ENCODE measurements at places on chromosomes 6 and 20.

DNA sequence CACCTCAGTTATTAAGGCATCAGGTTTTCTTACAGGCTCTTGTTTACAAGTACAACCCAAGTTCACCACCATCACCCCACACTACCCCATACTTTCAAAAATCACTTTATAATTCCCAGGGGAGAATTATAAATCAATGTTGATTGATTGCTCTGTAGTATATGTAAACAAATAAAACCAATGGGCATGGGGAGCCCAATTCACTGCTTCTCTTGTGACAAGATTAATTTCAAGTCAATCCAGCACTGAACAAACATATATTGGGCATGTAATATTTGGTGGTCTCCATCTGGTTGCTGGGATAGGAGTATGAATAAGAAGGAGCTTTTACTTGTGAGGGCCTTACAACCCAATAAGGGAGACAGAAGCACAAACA lies 95.8 kb downstream of the CLVS2 start:
- DNase-seq, result no peak

- no peak for DNase-seq
Observed at GRCh38 chr6:137416376-137417109, 77.7 kb downstream of the OLIG3 start.

DNA sequence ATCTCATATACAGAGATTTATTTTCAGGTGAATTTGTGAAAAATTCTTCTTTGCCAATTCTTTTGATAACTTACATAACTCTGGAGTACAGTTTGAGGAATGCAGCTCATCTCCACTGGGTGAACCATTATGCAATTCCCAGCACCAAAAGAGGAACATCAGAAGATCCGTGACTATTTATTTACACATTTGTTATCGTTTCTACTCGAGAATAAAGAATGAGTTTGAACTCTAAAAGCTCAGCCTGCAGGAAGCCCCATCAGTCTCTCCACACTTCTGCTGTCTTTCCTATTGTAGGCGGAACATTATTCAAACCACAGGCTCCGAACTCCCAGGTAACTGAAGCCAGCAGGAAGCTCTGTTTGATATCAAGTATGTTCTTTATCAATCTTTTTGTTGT lies 95.9 kb upstream of the IFNGR1 start:
- no peak for DNase-seq

DNA sequence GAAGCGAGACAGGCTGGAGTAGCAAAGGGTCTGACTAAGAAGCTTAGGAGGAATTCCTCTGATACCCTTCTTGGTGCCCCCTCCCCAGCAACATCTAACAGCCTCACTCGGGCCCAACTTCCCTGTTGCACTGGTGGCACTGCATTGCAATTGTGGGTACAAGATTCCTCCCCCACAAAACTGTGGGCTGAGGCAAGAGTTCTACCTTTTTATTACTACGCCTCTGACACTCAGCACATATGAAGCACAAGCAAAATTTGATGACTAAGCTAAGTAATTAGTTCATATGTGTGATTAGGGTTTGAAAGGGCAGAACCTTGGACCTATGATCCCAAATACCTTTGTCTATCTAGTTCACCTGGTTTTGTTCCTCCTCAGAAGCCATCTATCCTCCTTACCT lies 83.5 kb downstream of the ZHX3 start:
- DNase-seq, result no peak

DNA sequence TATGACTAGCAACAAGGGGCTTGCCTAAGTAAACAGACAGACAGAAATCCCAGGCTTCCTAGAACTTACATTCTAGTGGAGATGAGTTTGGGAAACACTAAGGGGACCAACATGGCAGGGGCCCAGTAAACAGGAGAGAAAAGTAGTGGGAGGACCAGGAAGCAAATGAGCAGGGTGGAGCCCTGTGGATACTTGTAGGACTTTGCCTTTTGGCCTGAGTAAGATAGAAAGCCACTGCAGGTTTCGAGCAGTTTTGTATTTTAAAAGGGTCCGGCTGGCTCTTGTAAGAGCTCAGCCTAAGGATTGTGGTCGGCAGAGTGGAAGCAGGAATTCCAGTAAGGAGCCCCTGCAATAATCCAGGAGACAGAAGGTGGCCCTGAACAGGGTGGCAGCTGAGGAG lies 125.5 kb downstream of the MAP3K7 start:
- no peak for DNase-seq

DNA sequence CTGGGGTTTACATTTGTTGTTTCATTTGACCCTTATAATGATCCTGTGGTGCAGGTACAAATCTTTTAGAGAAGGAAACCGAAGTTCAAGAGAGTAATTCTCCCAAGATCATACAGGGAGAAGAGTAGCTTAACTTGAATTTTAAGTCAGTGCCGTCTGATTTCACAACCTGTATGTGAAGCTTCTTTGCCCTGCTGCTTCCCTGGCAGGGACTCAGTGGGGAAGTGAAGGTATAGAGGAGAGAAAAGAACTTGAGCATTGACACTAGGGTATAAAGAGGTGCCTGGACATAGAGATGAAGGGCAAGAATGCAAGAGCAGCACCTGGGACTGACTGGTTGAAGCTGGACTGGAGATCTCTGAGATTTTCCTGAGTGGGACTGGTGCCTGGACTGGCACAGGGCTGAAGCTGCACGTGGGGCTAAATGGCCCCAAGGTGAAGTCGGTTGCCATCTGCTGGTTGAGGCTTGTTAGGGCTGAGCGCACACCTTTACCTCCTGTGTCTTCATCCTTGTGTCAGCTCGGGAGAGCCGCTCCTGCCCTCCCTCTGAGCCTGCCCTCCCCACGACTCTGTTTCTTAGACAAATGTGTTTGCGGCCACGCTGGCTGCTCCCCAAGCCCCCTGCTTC lies 41.8 kb downstream of the FARS2 start:
- DNase-seq, result no peak

Measured in pulmonary artery endothelial cell (primary cell).